Activated CD8-positive, alpha-beta memory T cell treated with anti-CD3 and anti-CD28 coated beads for 4 hours (primary cell): ENCODE measurements at places on chromosomes 12 and 14.
A peak's percentile ranks its signal among the peaks of the same experiment; 100 is the strongest.

DNA sequence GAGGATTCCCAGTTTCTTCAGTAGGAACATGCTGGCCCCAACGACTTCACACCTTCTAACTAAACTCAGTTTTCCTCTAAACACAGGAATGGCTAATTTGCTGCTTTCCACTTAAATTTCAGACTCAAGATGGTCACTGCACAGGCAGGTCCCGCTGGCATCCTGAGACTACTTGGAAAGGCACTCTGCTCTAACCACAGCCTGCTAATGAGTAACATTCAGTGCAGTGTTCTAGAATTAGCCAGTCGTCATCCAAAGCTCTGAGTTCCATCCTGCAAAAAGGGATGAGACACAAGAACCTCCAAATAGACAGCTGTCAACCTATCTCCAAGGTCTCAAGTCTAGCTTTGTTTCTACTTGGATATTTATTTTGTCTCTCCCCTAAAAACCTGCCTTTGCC lies 6.0 kb downstream of the CCDC92 start:
- DNase-seq, result no peak

DNA sequence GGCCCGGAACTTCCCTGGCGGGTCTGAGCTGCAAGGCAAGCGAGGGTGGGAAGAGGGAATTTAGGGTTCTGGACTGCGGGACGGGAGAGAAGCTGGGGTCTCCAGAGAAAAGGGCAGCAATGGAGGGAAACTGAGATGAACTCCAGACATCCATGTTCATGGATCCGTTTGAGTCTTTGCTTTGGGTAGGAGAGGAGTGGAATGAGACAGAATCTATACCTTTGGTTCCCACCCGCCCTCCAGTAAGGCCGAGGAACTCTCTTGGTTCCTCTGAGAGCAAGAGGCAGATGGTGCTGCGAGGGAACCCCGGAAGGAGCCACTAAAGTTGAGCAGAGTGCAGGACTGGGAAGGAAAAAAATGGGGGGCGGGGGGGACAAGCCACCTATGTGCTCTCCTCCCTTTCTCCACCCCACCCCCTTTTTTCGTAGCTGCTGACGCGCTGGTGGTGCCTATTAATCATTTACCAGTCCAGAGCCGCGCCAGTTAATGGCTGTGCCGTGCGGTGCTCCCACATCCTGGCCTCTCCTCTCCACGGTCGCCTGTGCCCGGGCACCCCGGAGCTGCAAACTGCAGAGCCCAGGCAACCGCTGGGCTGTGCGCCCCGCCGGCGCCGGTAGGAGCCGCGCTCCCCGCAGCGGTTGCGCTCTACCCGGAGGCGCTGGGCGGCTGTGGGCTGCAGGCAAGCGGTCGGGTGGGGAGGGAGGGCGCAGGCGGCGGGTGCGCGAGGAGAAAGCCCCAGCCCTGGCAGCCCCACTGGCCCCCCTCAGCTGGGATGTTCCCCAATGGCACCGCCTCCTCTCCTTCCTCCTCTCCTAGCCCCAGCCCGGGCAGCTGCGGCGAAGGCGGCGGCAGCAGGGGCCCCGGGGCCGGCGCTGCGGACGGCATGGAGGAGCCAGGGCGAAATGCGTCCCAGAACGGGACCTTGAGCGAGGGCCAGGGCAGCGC lies 1.2 kb downstream of the SSTR1 start:
- DNase-seq, result no peak

DNA sequence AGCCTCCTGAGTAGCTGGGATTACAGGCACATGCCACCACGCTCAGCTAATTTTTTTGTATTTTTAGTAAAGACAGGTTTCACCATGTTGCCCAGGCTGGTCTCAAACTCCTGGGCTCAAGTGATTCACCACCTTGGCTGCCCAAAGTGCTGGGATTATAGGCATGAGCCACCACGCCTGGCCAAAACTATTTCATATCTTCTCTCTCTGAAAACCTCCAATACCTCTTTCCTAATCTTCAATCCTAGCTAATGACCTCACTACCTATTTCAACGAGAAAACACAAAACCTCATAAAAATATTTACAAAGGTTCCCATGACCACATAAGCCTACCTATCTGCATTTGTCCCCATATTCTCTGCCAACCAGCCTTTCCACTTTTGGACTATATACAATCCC lies 32.3 kb upstream of the ANKS1B start:
- DNase-seq, result no peak

DNA sequence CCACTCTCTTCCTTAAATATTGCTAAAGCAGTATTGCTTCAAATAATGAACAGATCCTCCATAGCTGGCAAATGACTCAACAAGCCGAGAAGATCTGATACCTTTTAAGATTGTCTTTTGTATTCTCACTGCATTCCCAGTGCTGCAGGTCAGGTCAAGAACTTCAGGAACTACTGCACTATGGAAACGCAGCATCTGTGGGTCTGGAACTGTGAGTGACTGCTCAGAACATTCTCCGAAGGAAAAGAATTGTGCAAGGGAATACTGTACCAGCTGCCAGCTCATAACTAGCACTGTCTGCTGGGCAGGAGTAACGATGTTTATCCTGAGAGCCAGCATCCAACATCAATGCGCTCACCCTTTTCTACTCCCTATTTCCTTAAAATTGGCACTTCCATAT lies 348.0 kb upstream of the SOX5 start:
- no peak for DNase-seq

DNA sequence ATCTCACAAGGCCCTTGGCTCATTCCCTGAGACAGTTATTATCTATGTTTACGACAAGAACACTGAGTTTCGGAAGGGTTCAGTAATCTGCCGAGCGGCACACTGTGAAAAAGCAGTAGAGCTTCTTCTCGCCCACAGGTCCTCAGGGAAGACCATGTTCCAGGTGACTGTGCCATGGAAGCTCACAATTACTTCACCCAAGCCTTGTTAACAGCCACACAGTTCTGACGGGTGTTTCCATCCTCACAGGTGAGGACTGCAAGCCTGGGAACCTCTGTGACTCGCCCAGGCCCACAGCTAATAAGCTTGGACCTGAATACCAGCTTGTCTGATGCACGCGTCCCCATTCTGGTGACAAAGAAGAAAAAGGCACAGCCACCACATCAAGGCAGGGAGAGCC lies 15.4 kb downstream of the SETD3 start:
- no peak for DNase-seq

DNA sequence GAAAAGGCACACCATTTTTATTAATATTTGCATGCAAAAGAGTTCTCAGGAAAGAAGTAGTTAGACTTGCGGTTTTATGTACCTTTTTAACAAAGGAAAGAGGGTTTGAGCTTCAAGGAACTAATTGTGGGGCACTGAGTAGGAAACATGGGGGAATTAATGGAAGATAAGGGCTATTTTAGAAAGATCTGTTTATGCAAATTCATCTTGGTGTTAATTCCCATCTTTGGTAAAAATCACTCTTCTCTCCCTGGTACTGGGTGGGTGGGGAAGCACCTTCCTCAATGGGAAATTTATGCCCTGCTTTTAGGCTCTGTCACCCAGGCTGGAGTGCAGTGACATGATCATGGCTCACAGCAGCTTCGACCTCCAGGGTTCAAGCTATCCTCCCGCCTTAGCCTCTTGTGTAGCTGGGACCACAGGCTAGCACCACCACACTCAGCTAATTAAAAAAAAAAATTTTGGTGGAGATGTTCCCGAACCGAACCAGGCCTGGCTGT lies 30.1 kb upstream of the RESF1 start:
- peak; percentile 13 for DNase-seq
